NCI-H1694 (cell line): ENCODE measurements at places on chromosomes 12 and 14.
A peak's percentile ranks its signal among the peaks of the same experiment; 100 is the strongest.

- DNase-seq, result no peak
Observed at GRCh38 chr12:121059031-121059898, 20.2 kb upstream of the OASL start.

- no peak for DNase-seq
Observed at GRCh38 chr14:90467501-90467900, 70.7 kb downstream of the CALM1 start.

- DNase-seq, result no peak
Observed at GRCh38 chr12:103813949-103814348, 27.1 kb downstream of the NT5DC3 start.

GRCh38 chr14:101854366-101854765 lies 92.9 kb downstream of the PPP2R5C start:
- no peak for DNase-seq

- no peak for DNase-seq
Observed at GRCh38 chr12:77485961-77486854, 344.5 kb upstream of the NAV3 start.

- no peak for DNase-seq
Observed at GRCh38 chr12:118357257-118358007, 15.3 kb downstream of the TAOK3 start.

DNA sequence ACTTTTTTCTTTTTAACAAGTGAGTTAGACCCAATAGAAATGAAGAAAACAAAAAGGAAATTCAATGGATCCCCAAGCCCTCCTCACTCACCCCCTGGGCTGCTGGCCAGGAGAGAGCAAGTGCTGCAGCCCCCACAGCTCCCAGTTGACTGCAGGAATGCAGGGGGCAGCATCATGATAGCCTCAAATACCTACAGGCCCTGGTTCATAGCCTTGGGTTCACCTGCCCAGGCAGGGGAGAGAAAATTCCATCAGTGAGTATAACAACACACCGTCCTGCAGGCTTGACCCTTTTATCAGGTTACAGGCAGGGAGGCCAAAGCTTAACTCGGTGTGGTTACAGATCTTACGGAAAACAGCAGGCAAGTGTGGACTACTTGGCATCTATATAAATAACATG lies 76.3 kb downstream of the PHLDA1 start:
- no peak for DNase-seq

GRCh38 chr14:53265025-53265424 lies 111.9 kb upstream of the DDHD1 start:
- no peak for DNase-seq

DNA sequence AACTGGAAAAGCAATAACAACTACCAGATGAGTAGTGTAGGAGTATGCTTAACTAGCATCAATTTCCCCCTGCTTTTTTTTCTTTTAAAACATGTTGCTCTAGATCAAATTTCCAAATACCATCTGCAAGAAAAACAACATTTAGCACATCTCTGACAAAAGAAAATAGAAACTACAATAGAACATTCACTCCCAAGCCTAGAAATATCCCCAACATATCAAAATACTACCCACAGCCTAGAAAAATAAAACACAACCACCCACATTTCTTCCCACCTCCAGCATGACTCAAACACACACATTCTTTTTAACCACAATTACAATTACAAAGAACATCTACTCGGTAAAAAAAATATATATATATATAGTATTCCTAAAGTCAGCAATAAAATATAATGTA lies 120.0 kb downstream of the PPFIA2 start:
- no peak for DNase-seq

DNA sequence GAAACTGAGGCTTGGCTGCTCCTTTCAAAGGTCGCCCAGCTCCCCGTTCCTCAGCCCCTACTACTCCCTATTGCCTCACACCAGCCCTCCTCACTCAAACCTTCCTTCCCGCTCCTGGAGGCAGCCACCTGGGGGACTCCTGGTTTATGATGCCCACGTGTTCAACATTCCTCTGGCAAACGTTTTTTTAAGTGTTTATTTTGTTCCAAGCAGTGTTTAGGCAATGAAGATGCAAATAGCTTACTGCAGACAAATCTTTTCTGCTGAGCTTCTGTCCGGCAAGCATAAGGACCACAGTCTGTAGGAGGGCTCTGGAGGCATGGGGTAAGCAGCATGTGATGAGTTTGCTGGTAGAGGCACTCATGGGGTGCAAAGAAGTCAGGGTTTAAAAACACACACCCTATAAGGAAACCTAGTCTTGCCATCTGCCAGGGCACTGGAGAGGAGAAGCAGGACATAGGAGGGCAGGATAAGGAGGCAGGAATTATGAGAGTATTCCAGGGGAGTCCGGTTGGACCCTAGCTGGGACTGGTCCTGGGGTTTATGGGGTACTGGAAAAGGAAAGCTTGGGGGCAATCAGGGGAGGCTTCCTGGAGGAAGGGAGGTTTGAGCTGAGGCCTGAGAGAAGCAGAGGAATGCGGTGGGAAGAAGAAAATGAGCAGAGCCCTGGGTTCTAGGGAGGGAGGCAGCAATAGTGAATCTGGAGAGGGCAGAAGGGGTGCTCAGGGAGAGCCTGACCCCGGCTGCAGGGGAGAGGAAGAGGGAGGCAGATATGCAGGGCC lies 123.3 kb downstream of the NCOR2 start:
- no peak for DNase-seq

GRCh38 chr12:130920723-130921381 lies 32.9 kb upstream of the ADGRD1 start:
- DNase-seq, result no peak

GRCh38 chr14:99258341-99258861 lies 13.6 kb downstream of the BCL11B start:
- no peak for DNase-seq

DNA sequence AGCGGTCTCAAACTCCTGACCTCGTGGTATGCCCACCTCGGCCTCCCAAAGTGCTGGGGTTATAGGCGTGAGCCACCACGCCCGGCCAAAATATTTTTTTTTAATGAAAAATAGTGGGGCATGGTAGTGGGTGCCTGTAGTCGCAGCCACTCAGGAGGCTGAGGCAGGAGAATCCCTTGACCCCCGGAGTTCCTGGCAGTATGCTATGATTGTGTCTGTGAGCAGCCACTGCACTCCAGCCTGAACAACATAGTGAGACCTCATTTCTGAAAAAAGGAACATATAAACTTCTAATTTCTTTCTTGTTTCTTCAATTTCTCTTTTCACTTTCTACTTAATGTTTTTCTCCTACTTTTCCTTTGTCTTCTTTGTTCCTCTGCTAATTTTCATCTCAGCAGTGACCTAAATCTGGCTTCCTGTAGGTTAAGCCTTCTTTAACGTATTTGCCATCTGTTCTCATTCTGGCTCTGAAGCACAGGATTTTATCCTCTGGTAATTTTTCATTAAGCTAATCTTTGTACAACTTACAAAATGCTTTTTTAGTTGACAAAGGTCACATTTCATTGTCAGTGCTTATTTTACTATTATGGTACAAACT lies 4.5 kb upstream of the RPGRIP1 start:
- peak; percentile 18 for DNase-seq

DNA sequence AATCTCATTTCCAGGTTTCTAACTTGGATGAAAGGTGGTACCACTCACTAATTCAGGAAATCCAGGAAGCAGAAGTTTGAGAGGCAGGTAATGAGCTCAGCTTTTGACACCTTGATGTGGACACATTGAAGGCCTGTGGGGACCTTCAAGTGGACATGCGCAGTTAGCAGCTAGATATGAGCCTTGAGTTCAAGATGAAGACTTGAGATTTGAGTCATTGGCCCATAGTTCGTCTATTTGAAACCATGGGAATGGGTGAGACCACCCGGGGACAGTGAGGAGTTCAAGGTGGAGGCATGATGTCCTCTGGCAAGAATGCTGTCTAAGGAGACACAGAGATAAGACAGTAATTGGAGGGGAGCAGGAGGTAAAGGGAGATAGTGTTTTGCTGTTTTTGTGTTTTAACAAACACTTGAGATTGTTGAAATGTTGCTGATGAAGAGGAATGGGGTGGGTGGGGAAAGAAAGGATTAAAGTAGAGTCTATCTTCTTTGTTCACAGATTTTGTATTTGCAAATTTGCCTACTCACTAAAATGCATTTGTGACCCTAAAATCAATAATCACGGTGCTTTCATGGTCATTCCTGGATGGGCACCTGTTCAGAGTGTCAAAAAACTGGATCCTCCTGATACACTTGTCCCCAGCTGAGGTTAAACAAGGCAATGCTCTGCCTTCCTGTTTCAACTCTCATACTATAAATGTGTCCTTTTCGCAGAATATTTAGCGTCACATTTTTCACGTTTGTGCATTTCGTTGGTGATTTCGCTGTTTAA lies 69.5 kb upstream of the PLXNC1 start:
- no peak for DNase-seq

- no peak for DNase-seq
Observed at GRCh38 chr14:73168691-73169090, 32.4 kb downstream of the PSEN1 start.

GRCh38 chr14:100104006-100104352 lies 38.8 kb downstream of the EVL start:
- no peak for DNase-seq

GRCh38 chr12:99281277-99281676 lies 366.3 kb upstream of the GARIN6 start:
- DNase-seq, result no peak

DNA sequence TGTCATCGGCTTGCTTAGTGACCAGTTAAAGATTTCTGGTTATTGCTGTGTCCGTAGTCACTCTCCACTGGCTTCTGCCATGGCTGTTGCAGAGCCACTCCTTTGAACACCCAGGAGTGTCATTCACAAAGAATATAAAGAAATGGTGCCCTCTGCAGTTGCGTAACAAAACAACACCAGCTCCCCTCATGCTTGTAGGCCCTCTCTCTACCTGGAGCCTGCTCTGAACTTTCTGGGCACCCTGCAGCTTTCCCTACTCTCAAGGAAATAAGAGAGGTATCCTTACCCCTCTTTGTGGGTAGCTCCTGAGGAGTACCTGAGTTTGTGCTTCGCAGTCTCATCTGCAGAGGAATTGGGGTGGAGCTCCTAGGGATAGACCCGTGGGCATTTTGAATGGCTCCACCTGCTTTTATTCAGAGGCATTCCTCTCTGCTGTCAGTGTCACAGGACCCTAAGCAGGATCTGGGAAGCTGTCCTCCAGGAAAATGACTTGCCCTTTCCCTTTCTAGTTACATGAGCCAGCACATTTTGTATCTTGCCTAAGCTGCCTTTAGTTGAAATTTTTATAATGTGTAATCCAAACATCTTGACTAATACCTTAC lies 97.2 kb upstream of the TMEM260 start:
- DNase-seq, result peak; percentile 47

DNA sequence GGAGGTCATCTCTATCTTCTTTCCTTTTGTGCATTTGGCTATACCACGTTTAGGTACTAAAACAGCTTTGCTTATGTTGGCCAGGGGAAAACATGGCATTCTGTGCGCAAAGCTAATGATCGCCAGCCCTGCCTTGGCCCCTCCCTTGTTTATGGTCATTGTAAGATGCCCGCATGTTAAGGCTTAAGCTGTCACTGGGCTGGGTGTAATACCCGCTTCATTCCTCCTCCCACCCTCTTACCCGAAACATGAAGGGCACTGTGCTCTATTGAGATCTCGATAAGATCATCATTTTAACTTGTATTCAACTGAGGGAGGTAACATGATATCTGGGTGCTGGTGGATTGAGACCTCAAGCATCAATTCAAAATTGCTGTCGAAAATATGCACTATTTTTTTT lies 34.7 kb downstream of the BRI3BP start:
- no peak for DNase-seq

DNA sequence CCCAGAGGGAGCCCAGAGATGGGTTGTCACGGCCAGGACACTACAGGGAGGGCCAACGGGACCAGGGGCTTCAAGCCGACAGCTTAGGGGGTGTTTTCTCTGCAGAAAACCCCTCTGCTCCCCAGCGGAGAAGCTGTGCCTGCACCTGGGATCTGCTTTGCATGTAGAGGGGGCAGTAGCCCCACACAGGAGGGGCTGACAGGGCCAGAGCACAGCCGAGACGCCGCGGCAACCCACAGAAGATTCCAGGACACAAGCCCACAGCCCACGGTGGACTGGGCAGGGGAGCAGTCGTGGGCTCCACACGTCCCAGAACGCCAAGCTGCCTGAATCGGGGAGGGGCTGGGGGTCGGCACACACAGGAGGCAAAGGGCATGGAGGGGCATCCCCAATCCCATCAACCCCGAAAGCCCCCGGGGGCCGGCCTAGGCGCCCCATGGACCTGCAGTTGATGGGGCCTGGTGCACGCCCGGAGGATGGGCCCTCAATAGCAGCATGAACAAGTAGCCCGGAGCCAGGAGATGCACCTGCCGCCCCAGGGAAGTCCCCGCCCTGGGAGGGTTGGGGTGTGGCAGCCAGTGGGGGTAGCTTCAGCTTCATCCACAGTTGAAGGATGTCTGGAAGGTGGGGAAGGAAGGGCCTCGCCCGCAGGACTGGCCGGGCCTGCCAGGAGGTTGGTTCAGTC lies 30.5 kb upstream of the TMEM179 start:
- DNase-seq, result no peak

GRCh38 chr14:25259470-25259869 lies 209.5 kb upstream of the STXBP6 start:
- no peak for DNase-seq

GRCh38 chr14:72812292-72812851 lies 81.5 kb downstream of the DPF3 start:
- no peak for DNase-seq

- no peak for DNase-seq
Observed at GRCh38 chr14:76773956-76774820, 12.9 kb downstream of the VASH1 start.

GRCh38 chr12:101375573-101375972 lies 32.0 kb downstream of the ARL1 start:
- DNase-seq, result no peak

GRCh38 chr14:95255487-95255886 lies 64.2 kb downstream of the CLMN start:
- no peak for DNase-seq

GRCh38 chr14:35438910-35439713 lies 34.6 kb upstream of the NFKBIA start:
- no peak for DNase-seq

DNA sequence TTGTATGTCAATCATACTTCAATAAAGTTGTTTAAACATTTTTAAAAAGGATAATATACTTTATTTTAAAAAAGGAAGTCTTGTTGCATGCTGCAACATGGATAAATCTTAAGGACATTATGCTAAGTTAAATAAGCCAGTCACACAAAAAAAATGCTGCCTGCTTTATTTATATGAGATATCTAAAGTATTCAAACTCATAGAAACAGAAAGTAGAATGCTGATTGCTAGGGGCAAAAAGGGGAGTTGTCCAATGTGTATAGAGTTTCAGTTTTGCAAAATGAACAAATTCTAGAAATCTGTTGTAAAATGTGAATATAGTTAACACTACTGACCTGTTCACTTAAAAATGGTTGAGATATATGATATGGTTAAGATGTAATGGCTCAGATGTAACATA lies 8.7 kb downstream of the KLRC4 start:
- no peak for DNase-seq

DNA sequence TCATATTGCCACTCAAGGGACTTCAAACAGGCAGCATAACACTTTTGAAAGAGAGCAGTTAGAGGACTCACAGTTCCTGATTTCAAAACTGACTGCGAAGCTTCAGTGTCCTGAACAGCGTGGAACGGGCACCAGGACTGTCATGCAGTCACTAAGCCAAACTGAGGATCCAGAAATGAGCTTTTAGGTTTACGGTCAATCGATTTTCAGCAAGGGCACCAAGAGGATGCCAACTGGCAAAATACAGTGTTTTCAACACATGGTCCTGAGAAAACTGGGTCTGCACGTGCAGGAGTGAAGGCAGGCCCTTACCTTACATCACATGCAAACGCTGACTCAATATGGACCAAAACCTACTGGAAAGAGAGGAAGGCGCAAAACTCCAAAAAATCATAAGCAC lies 15.6 kb downstream of the BRF1 start:
- DNase-seq, result no peak
